NCI-H1436 (cell line): ENCODE measurements at places on chromosomes 5 and 9.

DNA sequence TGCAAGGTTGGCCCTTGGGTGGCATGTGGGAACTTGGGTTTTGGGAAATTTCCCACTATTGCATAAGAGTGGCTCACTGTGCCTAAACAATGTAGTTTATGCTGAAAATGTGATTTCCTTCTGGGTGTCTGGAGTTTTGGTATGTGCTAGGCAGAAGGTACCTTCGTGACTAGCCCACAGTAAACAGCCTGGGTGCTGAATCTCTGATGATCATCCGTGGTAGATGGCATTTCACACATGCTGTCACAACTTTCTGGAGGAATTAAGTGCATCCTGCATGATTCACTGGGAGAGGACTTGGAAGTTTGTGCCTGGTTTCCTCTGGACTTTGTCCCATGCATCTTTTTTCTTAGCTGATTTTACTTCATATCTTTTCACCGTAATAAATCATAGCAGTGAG lies 64.5 kb downstream of the LNPEP start:
- DNase-seq = no peak

DNA sequence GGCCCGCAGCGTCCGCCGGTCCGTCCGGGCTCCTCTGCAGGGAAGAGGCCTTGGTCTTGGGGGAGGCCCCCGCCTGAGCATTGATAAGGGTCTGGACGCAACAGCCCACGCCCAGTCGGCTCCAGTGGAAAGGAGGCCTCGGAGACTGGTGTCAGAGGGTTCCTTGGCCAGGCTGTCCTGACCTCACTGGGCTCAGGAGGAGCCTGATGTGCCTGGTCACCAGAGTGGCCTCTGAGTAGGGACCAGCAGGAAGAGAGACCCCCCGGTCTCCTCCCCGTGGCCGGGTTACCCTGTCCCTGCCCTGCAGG lies 13.2 kb downstream of the LMX1B start:
- DNase-seq = no peak

- no peak for DNase-seq
These were observed 402.7 kb downstream of the SPOCK1 start for GRCh38 chr5:137096149-137097103.

GRCh38 chr5:127844581-127845021 lies 141.4 kb downstream of the CCDC192 start:
- no peak for DNase-seq

GRCh38 chr9:14209399-14210345 lies 104.3 kb downstream of the NFIB start:
- DNase-seq = no peak

- DNase-seq = peak; percentile 28
These were observed 340.2 kb downstream of the ADAMTS6 start for GRCh38 chr5:65141493-65141892.

GRCh38 chr5:16592255-16592654 lies 24.5 kb downstream of the RETREG1 start:
- no peak for DNase-seq

DNA sequence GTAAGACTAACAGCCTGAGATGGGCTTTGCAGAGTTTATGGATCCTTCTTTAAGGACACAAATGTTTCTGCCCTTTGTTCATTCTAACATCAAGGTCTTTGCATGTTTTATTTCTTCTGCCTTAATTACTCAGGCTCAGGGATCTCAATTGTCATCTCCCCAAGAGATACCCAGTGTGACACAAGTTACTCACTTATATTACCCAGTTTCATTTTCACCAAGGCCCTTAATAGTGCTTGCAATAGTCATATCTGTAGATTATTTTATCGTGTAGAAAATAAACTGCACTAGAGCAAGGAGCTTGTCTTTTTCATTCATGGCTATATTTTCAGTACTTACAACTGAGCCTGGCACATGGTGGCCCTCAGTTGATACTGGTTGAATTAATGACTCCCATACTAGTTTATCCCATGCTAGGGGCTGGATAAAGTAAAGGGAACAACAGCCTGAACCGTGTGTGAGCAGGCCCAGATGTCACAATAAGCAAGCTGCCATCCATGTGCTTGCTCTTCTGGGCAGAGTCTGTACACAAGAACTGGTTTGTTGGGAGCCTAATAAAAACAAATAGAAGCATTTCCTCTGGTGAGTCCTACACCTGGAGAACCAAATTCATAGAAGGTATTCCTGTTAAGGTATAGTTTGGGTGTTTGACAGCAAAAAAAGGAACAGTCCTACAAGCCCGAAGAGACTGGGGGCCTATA lies 112.5 kb upstream of the CD180 start:
- no peak for DNase-seq

DNA sequence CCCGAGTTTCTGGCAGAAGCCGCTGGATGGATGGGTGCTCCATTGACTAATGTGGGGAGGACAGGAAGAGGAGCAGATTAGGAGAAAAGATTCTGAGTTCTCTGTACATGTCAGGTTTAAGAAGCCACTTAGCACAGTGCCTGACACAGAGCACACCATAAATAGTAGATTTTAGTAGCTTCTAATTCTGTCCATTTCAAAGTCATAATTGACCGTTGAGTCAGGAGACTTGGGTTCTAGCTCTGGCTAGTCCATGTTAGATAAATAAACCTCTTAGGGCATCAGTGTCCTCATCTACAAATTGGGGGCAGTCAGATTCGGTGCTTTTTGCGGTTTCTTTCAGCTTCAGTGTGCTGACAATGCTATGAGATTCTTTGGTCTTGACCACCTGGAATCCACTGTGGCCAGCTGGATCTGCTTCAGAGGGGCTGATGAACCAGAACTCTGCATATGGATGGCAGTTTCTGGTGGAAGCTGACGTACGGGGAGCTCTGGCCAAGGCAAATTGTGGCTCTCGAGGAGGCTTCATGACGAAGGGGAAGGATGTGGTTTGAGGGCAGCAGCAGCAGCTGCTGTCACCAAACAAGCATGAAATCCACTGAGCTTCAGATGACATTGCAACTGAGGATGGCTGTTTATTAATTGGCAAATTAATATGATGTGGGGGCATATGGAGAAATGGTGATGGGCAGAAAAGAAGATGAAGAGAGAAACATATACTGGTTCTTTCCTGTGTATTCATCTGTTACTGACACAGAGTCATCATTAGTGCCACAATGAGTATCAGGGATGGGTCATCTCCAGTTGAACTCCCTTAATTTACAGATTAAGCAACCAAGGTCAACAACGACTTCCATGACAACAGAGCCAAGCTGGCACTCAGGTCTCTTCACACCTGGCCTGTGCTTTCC lies 134.4 kb downstream of the AOPEP start:
- no peak for DNase-seq

DNA sequence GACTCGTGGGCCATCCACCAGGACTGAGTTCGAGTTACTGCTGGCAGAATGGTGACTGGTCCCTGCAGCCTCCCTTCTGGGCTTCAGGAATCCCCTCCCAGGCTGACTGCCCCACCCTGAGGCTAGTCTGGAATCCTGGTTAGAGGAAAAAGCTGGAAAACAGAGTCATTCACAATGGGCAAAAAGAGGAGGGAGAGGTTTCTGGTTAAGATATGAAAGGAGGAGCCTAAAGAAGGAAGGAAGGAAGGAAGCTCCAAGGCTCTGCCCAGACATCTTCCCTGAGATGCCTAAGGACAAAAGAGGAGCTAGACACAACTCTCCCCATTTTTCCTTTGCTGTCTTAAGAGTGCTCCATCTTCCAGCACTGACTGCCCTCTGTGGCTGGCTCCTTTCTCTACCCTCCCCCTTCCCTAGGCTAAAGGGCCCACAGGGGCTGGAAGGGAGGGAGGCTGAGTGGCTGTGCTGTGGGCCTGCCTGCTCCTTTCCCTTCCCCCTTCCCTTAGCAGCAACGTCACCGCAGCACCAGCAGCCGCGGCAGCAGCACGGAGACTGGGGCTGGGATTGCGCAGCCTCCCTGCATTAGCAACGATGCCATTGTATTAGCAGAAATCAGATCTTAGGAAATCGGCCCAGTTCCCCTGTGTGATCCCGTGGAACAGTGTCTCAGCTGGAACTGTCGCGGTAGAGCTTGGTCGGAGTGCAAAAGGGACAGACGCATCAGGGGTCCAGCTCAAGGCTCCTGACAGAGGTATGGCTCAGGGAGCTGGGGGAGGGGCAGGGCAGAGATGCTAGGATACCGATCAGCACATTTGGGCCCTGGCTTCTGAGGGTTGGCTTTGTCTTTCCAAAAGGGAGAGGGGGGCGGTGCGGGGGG lies 48.7 kb downstream of the RUSC2 start:
- DNase-seq = no peak

GRCh38 chr5:8376478-8376877 lies 507.5 kb downstream of the MTRR start:
- DNase-seq = no peak

- no peak for DNase-seq
These were observed 68.9 kb downstream of the COL27A1 start for GRCh38 chr9:114224247-114224610.

GRCh38 chr5:159971514-159971913 lies 37.4 kb upstream of the TTC1 start:
- no peak for DNase-seq

DNA sequence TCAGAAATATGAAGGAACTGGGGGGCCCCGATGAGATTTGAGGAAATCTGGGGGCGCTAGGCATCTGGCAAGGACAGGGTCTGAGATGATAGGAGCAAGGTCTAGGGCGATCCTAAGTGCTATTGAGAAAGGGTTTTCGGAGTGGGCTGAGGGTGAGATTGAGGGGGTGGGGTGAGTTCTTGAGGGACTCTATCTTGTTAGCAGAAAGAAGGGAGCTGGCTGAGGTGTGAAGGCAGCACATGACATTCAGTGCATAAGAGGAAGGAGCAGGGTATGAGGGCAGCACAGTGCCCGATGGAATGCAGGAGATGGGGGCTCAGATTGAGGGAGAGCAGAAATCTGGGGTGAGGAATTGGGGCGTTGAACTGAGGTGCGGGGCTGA lies 640 bp downstream of the TRIM32 start:
- DNase-seq = no peak

- DNase-seq = no peak
These were observed 27.7 kb downstream of the COL27A1 start for GRCh38 chr9:114183006-114183405.

- no peak for DNase-seq
These were observed 38.4 kb downstream of the PRRC1 start for GRCh38 chr5:127555826-127556225.

- DNase-seq = no peak
These were observed 133.5 kb upstream of the MRPS30 start for GRCh38 chr5:44675296-44675695.

- no peak for DNase-seq
These were observed 110.5 kb downstream of the ADAMTS12 start for GRCh38 chr5:33781286-33781685.

GRCh38 chr5:148848393-148849031 lies 22.1 kb downstream of the ADRB2 start:
- no peak for DNase-seq

GRCh38 chr9:78189461-78189860 lies 46.4 kb upstream of the CEP78 start:
- no peak for DNase-seq

DNA sequence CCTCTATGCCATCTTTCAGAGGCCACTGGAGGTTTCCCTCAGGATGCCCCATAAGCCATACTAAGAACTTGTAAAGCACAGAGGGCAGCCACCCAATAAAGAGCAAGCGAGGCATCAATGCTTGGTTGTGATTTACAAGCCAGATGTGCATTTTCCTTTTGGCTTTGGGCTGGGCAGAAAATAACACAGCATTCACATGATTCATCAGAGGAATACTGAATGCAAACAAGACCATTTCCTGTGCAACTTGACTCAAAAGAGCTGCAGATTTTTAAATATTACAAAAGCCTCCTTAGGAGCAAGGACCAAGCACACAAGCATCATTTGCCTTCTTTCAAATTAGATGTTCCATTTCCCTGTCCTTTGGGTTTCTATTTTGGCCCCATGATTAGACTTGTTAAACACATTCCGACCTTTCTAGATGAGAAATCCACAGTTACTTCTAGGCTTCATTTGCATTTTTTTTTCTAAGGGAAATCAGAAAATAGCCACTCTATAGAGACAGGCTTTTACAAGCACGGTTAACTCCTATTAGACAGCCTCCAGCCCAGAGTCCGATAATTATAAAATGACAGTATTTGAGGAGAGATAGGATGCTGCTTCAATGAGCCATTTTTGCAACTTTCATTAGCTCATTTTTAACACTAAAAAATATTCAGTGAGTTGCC lies 207.8 kb downstream of the SEMA5A start:
- no peak for DNase-seq

- DNase-seq = no peak
These were observed 6.1 kb upstream of the AFAP1L1 start for GRCh38 chr5:149265597-149265996.

- no peak for DNase-seq
These were observed 103.2 kb downstream of the RGS3 start for GRCh38 chr9:113566712-113567071.

- DNase-seq = no peak
These were observed 44.9 kb downstream of the SLC6A3 start for GRCh38 chr5:1400211-1400855.

GRCh38 chr5:116395631-116396203 lies 178.9 kb downstream of the SEMA6A start:
- DNase-seq = no peak

DNA sequence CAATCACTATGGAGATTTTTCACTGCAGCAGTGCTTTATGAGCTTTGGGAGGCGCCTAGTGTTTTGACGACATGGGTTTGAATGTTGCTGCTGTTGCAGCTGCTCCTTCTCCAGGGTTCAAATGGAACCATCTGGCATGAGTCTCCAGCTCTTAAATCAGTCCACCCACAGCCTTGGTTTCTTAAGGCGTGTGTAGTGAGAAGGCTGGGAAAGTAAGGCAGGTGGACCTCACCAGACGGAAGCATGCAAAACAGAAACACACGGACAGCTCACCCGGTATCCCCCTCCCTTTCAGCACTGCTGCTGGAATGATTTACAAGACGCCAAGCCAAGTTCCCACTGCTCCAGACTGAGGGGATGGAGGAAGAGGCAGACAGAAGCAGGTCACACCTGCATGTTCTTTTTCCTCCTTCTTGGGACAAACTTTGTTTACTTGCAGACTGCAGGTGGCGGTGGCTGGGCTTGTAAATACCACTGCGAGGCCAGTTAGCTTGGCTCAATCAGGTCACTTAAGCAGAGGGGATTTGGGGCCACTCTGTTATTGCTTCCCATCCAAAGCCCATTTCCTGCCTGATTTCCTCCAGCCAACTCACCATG lies 47.4 kb downstream of the ADAM19 start:
- DNase-seq = no peak

DNA sequence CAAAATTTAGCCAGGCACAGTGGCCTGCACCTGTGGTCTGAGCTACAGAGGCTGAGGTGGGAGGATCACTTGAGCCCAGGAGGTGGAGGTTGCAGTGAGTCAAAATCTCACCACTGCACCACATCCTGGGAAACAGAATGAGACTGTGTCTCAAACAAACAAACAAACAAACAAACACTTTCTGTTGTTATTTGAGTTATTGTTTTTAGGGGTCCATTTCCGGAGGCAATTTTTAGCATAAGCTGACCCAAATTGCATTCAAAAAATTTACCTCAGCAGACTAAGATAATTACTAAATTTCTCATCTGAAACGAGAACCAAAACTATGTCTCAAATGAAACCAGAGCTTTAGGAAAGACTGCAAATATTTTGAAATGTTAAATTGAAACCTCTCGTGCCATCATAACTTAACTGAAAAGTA lies 1485.1 kb downstream of the EFNA5 start:
- DNase-seq = no peak
